ENCODE measurements at places on chromosomes 3 and 15. TPM values are rescaled to one million over a fixed set of nuclear protein-coding genes. Genes with fewer than 3 reads are reported as not detected.

DOCK3 gene
- polyA plus RNA-seq: 35.7 TPM

GOLGA8R gene
- 3.8 TPM for polyA plus RNA-seq

TLR9 gene
- polyA plus RNA-seq: not detected

CHDH gene
- polyA plus RNA-seq: 8.6 TPM

MTHFS gene
- polyA plus RNA-seq: 19.8 TPM

BOC gene
- polyA plus RNA-seq: 54.7 TPM

CNTN4 gene
- polyA plus RNA-seq: 34.3 TPM

ZNF385D gene
- 33.7 TPM for polyA plus RNA-seq

NR2E3 gene
- polyA plus RNA-seq: 0.71 TPM

BSN gene
- 19.4 TPM for polyA plus RNA-seq

MOBP gene
- 318 TPM for polyA plus RNA-seq

SMCO1 gene
- 0.23 TPM for polyA plus RNA-seq

TMEM40 gene
- polyA plus RNA-seq: 0.44 TPM

IQCF5 gene
- not detected for polyA plus RNA-seq

ATP13A4 gene
- 45.2 TPM for polyA plus RNA-seq

PP2D1 gene
- 1.1 TPM for polyA plus RNA-seq

GABRB3 gene
- 61.0 TPM for polyA plus RNA-seq

LYZL4 gene
- not detected for polyA plus RNA-seq

NUP210 gene
- 19.2 TPM for polyA plus RNA-seq

SERPINI2 gene
- polyA plus RNA-seq: 5.2 TPM

CACNA1D gene
- polyA plus RNA-seq: 29.6 TPM

UROC1 gene
- 0.35 TPM for polyA plus RNA-seq

AADACL2 gene
- not detected for polyA plus RNA-seq

LRRC49 gene
- 56.2 TPM for polyA plus RNA-seq

HRH1 gene
- 10.9 TPM for polyA plus RNA-seq

CCDC191 gene
- 13.1 TPM for polyA plus RNA-seq

NKTR gene
- 96.0 TPM for polyA plus RNA-seq

HACD3 gene
- 147 TPM for polyA plus RNA-seq

HESX1 gene
- polyA plus RNA-seq: 2.0 TPM

PLSCR5 gene
- polyA plus RNA-seq: 1.6 TPM

CYP8B1 gene
- polyA plus RNA-seq: 0.08 TPM

KPNA4 gene
- 82.5 TPM for polyA plus RNA-seq

FOXL2NB gene
- 1.4 TPM for polyA plus RNA-seq

SAXO2 gene
- 8.6 TPM for polyA plus RNA-seq

TMEM62 gene
- 28.3 TPM for polyA plus RNA-seq

ATG3 gene
- polyA plus RNA-seq: 51.3 TPM

SERPINI1 gene
- 85.7 TPM for polyA plus RNA-seq

GPR160 gene
- polyA plus RNA-seq: 2.3 TPM

ZBBX gene
- 10.1 TPM for polyA plus RNA-seq

ACKR4 gene
- polyA plus RNA-seq: 0.66 TPM

CIB2 gene
- 81.4 TPM for polyA plus RNA-seq

C3orf22 gene
- 0.17 TPM for polyA plus RNA-seq

ERICH6 gene
- 0.89 TPM for polyA plus RNA-seq

MESP2 gene
- 0.71 TPM for polyA plus RNA-seq

NRG4 gene
- polyA plus RNA-seq: 7.3 TPM

PTH1R gene
- 12.0 TPM for polyA plus RNA-seq

C3orf70 gene
- 43.8 TPM for polyA plus RNA-seq

EMC7 gene
- polyA plus RNA-seq: 97.4 TPM

Data from spinal cord (tissue), 10 donors.